AML-193 (cell line): ENCODE measurements at places on chromosomes 2 and 18.

DNA sequence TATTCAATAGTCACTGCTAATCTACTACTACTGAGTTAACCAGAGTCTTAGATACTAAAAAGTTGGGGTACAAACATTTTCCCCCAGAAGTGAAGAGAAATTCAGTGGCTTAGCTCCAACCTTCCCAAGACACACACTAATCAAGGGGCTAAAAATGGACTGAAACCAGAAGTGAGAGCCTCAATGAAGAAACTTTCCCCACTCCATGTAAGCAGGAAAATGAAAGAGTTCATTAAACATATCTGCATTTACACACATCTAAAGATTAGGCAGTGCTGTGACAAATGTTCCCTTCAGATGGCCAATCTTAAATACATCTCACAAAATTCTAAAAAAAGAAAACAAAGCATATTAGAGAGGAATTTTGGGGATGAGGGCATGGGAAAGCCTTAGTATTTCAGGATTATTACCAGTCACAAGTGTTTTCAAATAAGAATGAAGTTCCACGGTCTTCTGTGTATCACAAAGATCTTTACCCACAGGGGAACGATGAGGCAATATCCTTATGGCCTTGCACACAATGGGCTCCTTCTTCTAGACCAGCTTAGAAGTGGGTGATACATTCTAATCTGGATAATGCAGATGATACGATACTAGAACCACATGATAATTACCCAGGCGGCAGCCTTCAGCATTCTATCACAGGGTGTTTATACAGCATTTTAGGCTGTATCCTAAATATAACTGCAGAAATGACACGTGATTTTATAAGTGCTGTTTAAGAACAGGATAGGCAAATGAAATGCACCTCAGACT is 17.1 kb downstream of the ANKRD44 start:
- peak; percentile 78 for DNase-seq

DNA sequence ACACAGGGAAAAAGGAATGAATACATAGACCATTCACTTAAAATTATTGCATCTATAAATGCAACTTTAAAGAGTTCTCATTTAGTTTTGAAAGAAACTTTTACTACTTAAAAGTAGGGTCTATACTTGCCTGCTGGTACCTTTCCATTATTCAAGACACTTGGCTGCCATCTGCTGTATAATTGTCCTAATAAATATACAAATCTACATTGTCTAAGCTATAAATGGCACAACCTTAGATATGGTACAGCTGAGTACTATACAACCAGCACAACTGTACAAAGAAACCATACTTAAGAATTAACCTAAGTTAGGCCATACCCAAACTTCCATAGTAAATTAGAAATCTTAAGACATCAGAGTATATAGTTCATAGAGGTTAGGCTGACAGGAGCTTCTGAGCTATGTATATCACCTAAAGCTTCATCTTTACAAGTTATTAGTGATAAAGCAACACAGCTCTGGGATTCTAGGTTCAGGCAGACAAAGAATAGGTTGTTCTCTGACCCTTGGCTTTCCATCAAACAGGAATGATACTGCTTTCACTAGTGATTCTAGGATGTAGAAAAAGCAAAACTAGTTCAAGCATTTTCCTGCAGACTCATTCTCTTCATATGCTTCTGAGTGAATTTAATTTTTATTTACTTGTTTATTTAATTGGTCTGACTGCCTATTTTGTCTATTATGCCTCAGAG is 22.1 kb downstream of the EXOC6B start:
- no peak for DNase-seq

GRCh38 chr2:157480182-157480961 is 36.5 kb upstream of the CYTIP start:
- DNase-seq = peak; percentile 8

DNA sequence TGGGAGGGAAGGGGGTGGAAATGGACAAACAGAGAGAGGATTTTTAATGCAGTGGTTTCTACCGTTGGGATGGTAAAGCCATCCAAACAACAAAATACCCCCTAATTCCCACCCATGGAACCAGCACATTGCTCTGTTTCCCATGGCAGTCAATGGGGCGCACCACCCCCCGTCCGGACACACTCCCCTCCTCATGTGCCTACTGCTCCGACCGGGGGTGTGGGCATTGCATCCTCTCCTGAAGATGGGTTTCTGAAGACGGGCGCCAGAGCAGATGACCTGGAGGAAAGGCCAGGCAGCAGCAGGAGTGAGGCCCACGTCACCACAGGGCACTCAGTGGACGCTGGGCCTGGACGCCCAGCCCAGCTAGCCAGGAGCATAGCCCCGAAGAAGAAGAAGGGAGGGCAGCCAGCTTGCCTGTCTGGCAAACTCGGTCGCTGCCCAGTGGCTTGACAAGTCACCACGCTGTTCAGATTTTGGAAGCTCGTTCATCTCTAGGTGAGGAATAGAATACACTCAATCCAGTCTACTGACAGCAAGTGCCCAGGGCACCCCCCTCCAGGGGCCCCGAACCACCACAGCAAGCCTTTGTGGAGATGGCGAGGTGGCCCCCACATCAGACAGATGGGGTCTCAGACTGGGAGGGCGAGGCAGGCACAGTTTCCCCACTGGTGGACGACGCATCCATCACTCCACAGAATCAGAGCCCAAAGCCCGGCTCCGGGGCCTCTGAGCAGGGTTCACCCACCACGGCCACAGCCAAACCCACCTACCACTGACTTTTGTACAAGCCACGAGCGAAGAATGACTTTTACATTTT is 296.2 kb upstream of the SALL3 start:
- no peak for DNase-seq

DNA sequence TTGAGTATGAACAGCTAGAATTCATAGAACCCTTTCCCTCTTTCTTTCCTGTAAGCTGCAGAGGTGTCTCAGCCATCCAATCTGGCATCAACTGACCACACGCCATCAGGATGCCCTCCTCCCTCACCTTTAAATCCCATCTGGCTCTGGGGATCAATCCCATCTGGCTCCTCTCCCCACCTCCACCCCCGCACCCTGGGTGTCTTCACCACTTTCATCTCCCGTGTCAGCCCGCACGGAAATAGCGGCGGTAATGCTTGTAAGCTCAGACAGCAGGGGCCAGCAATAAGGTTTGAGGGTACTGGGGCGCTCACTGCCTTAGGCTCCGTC is 508 bp upstream of the TUBA4B start:
- DNase-seq = no peak

DNA sequence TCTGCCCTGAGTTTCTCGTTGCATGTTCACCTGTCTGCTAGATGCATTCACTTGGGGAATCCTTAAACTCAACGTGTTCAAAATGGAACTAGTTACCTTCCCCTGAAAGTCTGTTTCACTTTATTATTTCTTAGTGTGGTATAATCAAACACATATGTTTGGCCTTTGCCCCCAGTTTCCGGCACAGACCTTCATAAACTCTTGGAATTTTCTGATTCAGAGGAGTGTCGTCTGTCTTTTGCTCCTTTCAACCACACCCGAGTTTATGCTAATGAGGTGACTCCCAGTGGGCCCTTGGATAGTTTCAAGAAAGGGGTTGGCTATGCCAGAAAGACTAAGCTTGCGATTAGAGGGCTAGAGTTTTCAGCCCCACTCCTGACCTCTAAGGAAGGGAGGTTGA is 198.9 kb downstream of the CDCA7 start:
- no peak for DNase-seq

DNA sequence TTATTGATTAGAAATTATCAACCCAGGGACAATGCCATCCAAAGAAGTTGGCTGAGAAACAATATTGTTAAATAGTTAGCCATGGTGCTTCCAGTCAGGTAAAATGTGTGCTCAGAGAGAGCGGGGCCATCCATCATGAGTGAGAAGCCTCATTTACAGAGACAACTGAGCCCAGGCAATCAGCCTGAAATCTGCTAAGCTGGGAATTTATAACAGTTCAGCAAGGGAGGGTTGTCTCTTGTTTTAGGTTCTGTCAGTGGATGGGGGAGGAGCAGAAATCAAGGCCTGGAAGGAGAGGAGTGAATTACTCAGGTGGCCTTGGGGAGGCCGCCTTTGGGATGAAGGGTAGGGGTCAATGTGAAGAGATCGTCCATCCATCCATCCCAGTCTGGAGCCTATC is 102.5 kb upstream of the ST8SIA3 start:
- DNase-seq = no peak

DNA sequence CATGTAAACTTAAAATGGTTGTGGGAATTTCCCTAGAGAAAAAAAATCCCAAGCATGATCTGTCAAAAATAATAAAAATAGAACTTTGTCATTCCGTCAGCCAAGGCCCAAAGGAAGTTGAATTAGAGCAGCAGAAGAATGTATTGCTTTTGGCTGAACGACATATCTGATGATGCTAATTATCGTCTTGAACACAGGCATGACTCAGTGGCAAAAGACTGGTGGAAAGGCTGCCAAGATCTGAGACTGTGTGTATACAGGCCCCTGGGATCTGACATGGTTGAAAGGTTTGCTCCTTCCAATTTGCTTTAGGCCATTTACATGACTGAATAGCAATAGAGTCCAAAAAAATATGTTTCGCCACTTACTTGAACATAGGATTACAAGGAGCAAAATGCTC is 1057.1 kb upstream of the CRIM1 start:
- DNase-seq = no peak

- DNase-seq = no peak
These were observed 35.5 kb upstream of the TAF1B start for GRCh38 chr2:9807555-9808305.
